ENCODE measurements at places on chromosomes 16 and 17.

DNA sequence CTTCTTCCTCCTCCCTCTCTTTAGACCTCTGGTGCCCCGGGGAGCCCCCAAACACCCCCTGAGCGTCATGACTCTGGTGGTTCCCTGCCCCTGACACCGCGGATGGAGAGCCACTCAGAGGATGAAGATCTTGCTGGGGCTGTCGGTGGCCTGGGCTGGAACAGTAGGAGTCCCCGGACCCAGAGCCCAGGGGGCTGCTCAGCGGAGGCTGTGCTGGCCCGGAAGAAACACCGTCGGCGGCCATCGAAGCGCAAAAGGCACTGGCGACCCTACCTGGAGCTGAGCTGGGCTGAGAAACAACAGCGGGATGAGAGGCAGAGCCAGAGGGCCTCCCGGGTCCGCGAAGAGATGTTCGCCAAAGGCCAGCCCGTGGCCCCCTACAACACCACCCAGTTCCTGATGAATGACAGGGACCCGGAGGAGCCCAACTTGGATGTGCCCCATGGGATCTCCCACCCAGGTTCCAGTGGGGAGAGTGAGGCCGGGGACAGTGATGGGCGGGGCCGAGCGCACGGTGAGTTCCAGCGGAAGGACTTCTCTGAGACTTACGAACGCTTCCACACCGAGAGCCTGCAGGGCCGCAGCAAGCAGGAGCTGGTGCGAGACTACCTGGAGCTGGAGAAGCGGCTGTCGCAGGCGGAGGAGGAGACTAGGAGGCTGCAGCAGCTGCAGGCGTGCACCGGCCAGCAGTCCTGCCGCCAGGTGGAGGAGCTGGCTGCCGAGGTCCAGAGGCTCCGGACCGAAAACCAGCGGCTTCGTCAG, 7.5 kb downstream of the HEXIM2 start:
- DNase-seq, result no peak

DNA sequence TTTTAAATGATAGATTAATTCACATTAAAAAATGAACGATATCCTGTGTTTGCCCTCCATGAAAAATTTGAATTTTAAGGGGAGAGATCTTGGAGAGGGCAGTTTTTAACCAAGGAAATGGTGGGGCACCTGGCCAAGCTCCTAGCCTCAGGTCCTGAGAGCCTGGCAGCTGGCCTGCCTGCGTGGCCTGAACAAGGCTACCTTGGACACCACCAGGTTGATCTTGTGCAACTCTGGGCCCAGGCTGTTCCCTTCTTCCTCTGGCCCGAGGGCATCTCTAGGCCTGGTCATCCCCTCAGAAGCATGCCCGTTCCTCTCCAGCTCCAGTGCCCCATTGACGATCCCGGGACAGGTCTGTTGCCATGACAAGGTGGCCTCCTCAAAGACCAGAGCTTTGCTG, 33.4 kb upstream of the LONP2 start:
- no peak for DNase-seq

GRCh38 chr16:15976225-15976812, 26.9 kb downstream of the ABCC1 start:
- DNase-seq, result no peak

DNA sequence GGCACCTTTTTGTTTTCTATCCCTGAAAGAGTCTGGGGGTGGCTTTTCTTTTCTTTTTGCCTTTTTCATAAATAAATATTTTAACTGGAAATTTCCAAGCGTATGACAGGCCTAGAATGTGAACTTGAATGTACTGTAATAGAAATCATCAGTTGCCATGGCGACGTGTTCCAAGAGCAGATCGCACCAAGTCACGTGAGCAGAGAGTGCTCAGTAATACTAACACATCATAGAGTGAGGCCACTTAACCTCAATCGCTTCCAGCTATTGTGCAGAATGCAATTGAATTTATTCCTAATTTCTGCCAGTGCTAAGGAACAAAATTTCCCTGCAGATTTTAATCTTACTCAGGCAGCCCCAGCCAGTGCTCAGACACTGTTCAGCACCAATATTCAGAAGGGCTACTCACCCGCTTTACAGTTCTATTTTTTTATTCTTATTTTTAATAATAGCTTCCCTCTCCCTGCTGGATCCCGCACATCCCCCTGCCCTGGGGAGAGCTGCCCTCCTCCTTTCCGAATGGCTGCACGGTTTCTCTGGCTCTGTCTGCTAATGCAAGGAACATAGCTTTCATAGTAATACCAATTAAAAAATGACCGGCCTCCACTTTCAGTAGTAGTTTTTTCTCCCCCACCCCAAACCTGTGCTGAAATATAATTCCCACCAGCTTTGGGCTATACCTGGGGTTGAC, 26.2 kb upstream of the PMFBP1 start:
- peak; percentile 32 for DNase-seq

DNA sequence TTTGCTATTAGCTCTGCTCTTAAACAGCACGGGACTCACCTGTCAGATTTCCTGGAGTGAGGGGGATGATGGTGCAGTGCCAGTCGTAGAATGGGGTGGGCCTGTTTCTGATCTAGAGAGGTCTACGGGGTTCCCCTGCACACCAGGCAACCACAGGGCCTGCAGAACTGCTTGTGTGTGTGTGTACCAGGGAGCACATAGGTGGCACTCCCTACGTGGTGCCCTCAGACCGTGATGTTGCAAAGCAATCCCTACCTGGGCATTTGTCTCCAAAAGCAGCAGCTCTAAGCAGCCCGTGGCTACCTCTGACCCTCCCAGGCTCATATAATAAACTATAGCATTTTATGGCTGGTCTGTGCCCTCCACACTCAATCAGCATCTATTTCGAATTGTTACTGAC, 38.5 kb downstream of the MPRIP start:
- no peak for DNase-seq
